ENCODE measurements at places on chromosomes 16 and 17.

- no peak for DNase-seq
Observed at GRCh38 chr17:79203016-79203415, 128.4 kb downstream of the ENGASE start.

DNA sequence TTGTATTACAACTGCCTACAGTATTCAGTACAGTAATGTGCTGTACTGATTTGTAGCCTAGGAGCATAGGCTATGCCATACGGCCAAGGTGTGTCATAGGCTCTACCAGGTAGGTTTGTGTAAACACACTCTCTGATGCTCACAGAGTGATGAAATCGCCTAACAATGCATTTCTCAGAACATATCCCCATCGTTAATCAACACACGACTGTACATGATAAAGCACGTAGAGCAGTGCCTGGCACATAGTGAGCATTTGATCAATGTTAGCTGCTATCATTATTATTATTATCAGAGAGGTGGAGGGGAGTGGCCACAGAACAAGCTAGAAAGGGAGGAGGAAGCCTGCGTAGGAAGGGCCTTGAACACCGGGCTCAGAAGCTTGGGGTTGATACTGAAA is 81.1 kb upstream of the LHX1 start:
- DNase-seq: no peak

DNA sequence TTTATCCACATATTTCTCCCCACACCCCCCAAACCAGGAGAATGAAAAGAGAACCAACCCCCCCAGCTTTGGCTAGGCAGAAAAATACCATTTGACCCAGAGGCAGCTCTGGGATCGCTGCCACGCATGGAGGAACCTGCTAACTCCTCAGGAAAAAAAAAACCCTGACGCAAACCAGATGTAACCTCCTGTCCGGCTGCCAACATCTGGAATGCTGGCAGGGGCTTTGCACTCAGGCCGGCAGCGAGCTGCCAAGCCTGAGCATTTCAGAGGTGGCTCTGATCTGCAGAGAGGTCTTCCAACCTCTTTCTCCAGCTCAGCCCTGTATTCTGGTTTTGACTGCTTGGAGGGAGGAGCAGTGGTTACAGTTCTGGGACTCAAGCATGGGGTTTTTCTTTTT is 8.2 kb downstream of the IGFBP4 start:
- no peak for DNase-seq

- no peak for DNase-seq
Observed at GRCh38 chr17:71970312-71970711, 150.5 kb upstream of the SOX9 start.

DNA sequence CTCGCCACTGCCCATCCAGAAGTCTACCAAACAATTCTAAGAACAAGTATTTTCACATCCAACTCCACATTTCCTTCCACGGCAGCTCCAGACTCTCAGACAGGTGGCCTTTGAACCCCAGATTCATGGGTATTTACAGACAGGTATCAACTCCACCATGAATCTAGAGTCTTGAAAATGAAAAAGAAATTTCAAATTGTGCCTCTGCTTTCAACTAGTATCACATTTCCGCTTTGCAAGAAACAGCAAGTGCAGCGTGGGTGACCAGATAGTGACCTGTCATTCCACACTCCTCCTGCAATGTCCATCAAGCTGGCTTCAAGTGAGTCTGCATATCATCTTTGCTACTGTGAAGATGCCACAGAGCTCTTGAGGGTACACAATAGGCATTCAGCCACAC is 232.4 kb upstream of the RPL38 start:
- no peak for DNase-seq

- DNase-seq: no peak
Observed at GRCh38 chr17:16988749-16989229, 16.9 kb upstream of the TNFRSF13B start.

DNA sequence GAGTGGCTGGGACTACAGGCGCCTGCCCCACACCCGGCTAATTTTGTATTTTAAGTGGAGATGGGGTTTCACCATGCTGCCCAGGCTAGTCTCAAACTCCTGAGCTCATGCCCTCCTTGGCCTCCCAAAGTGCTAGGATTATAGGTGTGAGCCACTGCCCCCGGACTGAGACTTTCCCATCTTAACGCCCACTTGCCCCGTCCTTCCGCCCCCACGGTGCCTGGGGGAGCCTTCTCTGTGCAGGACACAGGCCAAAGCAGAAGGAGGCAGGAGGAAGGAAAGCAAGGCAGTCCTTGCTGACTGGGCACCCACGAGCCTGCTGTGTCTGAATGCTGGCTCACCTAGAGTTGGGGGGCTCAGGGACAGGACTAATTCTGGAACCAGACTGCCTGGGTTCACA is 17.6 kb upstream of the GNG13 start:
- DNase-seq: no peak

DNA sequence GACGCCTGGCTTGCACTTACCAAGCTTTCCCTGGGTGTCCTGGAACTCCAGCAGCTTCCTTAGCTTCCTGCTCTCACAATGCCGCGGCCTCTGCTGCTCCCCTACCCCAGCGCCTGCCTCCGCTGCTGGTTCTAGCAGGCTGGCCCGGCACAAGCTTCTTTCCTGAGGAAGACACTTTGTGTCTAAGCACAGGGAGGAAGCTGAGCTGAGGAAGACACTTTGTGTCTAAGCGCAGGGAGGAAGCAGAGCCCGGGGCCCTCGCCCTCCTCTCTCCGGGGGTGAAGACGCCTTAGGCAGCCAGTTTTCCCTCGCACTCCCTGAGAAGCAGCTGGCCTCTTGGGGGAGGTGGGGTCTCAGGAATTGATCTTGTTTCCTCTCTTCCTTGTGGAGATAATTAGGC is 64.9 kb downstream of the PLD6 start:
- peak; percentile 34 for DNase-seq

DNA sequence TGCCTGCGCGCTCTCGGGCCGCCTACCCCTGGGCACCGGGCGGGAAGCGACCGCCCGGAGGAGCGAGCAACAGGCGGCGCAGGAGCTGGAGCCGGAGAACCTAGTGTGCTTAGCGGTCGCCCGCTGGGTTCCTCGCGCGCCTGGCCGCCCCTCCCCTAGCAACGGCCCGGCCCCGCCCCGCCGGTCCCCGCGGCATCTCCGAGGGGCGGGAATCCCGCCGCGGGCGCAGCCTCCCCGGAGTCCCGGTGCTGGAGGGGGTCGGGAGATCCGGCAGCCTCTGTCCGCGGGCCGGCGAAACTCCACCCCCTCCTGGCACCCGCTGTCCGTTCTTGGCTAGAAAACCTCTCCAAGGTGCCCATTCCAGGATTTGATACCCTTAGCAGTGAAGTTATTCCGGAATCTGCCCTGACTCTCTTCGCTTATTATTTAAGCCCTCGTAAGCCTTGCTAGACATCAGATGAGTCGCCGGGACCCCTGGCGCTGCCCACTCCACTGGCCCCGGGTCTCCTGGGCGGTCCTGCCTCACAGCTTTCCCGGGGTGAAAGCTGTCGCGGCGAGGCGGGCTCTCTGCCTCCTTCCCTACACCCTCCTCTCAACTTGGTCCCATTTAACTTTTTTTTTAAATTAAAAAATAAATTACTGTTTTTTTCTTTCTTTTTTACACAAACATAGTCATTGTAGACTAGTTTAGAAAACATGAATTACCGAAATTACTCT is at the start of gene RPRML:
Gene RPRML (minus strand): TSS at position 107 of the 717 bp plus-strand sequence. CDS start 246 bp downstream, outside the sequence.
- DNase-seq: peak; percentile 76

DNA sequence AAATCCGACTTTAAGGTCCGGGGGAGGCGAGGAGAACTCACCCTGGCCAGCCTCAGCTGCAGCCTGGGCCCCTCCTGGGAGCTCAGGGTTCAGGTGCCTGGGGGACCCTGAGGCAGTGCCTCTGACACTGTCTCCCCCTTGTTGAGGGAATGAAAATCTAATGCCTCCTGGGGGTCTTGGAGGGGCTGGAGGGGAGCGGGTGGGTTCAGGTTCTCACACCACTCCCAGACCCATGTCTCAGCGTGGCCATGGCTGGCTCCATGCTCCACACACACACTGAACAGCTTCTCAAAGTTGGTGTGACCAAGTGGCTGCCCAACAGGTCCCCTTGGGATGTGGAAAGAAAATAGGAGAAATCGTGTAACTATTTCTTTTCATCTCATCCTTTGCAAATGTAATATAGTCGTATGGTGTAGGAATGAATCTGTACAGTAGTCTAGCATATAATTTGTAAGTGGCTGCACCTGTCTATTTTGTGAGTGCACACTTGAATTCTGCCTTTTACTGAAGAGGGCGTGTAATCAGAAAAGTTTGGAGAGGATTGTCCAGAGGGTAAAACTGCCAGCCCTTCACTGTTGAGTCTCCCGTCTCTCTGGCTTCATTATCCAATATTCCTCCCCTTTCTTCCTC is 788 bp upstream of the PRCD start:
- DNase-seq: no peak

DNA sequence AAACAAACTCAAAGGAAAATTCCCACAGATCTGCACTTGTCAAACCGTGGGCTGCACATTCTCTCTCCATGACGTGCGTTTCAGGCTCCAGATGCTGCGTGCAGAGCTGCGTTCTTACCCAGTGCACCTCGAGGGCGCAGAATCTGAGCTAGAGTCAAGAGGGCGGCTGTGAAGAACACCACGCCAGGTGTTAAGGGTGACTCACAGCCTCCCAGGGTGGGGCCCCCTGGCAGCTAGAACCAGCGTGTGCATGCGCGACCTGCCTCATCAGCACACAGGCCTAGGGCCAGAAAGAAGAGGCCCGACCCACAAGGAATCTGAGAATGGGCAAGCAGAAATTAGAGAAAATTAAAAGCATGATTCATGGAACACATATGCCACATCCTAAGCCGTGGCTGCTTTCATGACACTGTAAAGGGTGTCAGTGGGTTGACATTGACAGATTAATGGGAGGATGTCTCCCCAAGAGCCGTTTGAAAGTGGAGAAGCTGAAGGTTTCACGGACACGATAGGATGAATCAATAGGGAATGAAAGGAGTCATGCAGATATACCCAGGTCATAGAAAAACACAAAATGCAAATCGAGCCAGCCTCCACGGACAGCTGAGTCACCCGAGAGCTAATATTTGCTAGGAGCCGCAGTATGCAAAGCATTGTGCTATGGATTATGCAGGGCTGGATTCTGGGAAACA is 29.0 kb downstream of the MARCHF10 start:
- DNase-seq: no peak

DNA sequence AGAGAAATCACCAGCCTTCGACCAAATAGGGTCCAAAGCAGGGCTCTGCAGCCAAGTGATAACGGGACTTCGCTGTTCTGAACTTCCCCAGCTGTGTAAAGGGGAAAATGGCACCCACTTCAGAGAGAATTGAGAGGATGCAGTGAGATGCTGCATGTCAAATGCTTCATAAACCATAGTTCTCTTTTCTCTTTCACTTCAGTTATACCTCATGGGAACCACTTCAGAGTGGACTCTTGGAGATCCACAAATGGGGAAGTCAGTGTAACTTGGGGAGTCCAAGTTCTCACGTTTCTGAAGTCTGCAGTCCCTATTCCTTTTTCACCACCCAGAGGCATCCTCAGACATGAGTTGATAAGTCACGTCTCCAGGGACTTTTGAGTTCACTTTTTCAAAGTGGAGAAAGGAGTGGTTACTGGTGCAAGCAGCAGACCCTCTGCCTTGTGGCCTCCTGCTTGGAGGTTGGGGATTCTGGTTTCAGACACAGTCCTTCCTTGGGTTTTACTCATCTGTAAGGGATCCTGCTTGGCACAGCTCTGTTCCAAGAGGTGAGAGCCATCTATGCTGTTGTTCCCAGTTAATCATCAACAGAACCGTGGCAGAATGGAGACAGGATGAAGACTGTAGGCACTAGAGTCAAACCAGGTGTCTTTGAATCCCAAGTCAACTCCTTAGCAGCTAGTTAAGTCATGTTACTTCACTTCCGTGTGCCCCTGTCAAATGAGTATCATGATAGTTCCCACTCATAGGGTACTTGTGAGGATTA is 123.4 kb upstream of the NOL11 start:
- no peak for DNase-seq

DNA sequence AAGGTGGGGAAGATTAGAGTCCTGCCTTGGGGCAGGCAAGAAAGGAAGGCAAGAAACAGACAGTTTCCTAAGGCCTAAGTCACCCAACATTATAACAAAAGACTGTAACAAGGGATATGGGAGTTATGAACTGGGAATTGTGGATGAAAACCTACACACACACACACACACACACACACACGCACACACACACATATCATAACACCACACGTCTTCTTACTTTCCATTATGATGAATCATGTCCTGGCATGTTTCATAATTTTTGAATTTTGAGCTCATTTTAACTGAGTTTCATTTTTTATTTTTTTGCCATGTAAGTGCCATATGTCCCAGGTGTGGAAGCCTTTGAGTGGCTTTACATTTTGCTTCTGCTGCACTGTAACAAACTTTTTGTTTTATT is 29.9 kb downstream of the HS3ST2 start:
- no peak for DNase-seq

DNA sequence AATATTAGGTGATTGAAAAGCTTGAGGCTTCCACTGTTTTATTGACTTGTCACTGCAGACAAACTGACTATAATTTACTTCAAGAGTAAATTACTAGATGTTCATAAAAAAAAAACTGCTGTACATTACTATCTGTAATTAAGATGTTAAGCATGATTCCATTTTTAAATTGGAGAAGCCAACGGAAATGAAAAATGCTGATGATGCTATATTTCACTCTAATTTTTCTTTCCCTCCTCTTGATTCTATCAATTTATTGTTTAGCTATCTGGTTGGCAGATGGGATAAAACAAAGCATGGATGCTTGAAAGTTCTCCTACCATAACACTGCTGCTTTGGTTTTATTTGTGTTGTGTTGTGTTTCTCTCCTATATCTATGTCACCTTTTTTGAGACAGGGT is 41.0 kb downstream of the MAF start:
- no peak for DNase-seq

DNA sequence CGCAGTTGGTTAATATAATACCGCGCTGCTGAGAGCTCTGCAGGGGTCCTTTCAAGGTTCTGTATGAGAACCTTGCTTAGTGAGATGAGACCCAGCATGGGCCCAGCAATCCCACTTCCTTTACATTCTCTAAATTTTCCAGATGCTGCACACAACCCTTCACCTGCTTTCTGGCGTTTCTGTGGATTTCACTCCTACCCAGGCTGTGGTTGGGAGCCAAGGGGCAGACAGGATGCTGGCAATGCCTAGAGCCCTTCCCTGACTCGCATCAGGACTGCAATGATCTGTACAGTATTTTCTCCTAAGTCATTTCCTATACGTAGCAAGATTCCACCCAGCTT is 10.1 kb upstream of the PIPOX start:
- no peak for DNase-seq

DNA sequence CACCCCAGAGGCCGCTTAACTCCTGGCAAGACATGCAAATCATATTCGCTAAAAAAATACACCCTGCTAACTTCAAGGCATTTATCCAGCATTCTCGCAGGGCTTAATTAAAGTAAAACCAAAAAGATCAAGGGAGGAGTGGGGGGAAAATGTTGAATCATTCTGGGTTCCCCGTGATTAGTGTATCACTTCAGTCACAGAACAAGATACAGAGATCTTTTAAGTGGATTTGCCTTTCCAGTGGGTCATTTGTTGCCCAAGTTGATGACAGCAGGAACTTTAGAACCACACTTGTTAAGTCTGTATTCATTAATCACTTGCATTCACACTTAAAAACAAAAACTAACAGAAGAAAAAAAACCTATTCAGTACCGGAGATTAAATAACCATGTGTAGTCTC is 17.3 kb downstream of the CRYBA1 start:
- DNase-seq: no peak

GRCh38 chr16:50778284-50779163 is 36.6 kb downstream of the CYLD start:
- DNase-seq: no peak
